ENCODE measurements at places on chromosomes 11 and 22. TPM values are rescaled to one million over a fixed set of nuclear protein-coding genes. Genes with fewer than 3 reads are reported as not detected.
A peak's percentile ranks its signal among the peaks of the same experiment; 100 is the strongest.

- peak; percentile 50 for DNase-seq
These were observed 22.9 kb upstream of the JAM3 start for GRCh38 chr11:134045799-134046635.

DNA sequence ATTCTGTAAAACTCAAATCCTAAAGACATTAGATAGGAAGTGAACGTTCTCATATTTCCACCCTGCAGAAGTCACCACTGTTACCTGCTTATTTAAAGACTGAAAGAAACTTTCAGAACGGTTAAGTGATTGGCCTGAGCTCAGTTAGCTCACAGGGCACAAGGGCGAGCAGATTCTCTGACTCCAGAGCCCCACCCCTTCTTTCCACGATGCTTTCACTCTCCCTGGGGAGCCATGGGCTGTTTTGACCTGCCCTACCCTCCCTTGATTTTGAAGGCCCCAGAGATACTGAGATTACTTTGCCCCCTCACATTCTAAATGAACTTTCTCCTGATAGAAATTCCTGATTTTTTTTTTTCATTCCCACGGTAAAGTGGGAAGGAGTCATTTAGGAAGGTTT, 33.9 kb downstream of the ARHGAP1 start:
- peak; percentile 57 for DNase-seq

DNA sequence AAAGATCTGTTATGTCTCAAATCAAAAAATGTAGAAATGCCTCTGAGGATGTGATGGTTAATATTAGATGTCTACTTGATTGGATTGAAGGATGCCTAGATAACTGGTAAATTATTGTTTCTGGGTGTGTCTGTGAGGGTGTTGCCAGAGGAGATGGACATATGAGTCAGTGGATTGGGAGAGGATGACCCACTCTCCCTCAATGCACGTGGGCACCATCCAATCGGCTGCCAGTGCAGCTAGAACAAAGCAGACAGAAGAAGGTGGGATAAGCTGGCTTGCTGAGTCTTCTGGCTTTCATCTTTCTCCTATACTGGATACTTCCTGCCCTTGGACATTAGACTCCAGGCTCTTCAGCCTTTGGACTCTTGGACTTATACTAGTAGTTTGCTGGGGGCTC, 430.3 kb downstream of the SOX6 start:
- DNase-seq = no peak

DNA sequence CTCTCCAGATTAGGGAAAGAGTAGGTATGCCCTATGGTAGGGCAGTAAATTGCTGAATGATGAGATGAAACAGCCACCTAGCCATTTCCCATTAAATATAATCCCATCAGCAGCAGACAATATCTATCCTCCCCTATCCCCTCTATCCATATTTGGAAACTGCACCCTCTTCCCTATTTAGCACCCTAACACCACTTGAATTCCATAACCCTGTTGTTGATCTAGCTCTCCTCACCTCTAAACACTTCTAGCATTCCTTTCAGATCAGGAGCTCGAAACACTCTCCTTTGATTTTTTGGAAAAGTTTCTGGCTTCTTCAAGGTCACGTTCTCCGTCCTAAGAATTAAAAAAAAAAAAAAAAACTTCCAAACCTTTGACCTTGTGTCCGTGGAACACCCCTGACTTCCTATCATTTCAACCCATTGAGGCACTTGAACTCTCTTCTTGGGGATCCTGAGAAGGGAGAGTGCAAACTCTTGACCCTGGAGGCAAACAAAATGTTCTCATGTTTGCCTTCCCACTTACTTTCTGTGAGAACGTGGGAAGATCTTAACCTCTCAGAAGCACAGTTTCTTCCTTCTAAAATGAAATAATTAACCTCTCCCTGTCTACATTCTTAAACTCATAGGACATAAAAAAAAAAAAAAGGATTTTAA, 19.0 kb downstream of the TRIM5 start:
- no peak for DNase-seq

The KCNJ11 gene
- 15.9 TPM for total RNA-seq

The RBM4B gene
- 5.7 TPM for total RNA-seq

The SLC22A25 gene
- total RNA-seq = not detected

GRCh38 chr11:59756558-59756840, 1.3 kb downstream of the STX3 start:
- no peak for DNase-seq

The MS4A6E gene
- total RNA-seq = not detected

DNA sequence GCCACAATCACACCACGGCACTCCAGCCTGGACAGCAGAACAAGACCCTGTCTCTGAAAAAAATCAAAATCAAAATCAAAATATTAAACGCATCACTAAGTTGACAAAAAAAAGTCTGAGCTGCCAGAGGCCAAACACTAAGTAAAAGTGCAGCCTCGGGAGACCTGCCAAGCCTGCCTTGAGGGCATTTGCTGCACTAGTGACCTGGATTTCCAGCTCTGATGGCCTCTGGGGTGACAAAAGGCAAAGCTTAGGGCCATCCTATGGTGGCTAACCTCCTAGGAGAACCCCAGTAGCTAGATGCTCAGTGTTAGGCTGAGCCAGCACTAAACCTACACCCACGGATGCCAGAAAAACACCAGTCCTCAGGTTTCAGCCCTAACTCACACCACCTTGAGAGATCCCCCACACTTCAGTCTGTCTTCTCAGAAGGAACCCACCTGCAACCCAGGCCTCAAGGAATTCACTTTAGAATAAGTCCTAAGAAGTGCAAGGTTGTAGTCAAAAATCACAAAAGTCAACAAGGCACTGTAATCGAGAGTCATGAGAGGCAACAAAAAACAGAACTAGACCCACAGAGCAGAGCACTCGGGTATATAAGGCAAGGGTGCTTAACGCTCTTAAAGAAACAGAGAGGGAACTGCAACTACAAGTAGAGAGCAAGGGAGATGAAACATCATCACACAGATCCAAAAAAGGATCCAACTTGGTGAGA, 28.6 kb downstream of the GNB1L start:
- no peak for DNase-seq

The OR2AG2 gene
- not detected for total RNA-seq

DNA sequence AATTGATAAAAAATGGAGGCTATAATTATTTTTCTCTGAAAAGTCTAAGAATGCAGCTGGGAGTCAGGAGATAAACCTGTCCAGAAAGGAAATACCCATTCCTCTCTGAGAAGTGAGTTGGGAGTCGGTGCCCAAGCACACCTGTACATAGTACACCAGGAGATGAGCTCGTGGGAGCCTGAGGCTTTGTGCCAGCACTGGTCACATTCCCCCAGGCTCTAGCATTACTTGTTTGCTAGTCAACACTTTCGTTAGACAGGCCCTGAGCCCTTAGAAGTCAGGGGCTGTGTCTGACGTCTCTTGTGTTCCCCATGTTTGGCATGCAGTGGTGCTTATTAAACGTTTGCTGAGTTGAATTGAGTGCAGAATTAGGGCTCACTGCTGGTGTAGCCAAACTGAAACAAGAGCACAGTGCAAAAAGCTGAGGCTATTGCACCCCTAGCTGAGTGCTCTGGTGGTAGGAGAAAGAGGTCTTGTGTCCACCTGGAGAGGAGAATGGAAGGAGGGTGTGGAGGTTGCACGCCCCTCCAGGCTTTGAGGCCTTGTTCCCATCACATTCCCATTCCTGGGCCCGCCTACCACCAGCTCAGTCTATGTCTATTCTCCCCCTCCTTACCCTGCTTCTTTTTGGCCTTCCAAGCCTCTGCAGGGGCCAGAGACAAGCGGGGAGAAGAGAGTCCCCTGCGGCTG, 6.8 kb downstream of the ROBO4 start:
- DNase-seq = no peak

DNA sequence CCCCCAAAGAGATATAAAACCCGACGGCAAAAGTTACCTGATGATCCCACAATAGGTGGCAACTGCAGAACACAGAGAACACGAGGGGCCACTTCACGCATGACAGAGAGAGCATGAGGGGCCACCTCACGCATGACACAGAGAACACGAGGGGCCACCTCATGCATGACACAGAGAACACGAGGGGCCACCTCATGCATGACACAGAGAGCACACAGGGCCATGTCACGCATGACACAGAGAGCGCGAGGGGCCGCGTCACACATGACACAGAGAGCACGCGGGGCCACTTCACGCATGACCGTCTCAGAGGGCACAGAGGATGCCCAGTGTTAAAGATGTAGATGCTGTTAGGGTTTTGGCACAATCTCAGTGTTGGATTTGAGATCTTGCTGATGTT, 1359.5 kb downstream of the TBC1D22A start:
- DNase-seq = no peak

- DNase-seq = no peak
These were observed 13.4 kb downstream of the TMEM184B start for GRCh38 chr22:38259370-38259769.

Measured in heart right ventricle (tissue), 16 donors.